ENCODE measurements at places on chromosomes 2 and 18.

DNA sequence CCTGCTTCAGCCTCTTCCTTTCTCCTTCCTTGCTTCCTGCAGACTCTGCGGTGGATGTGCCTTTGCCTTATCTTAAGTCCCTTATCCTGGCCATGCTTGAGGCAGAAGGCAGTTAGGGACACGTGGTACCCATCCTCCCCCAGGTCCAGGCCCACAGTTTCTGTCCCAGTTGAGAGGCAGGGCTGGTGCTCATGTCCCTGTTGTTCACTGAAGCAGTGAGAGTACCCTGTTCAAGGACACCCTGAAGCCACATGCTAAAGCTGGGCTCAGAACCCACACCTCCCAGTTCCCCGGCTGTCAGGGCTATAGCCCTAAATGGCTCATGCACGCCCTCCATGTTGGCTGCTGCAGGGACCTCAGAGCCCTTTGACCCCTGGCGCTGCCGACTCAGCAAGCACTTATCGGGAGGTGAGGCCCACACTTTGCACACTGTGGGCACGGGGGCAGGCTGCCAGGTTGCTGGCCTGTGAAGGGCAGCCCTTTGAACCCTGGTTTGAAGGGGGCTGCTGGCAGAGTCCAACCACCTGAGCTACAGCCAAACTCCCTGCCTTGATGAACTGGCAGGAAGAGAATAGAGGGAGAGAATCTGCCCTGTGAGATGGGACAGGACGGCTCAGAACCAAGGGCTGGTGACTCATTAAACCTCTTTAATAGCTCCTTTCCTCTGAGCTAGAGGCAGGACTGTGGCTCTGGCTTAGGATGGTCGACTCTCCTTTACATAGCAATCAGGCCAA is 6.3 kb downstream of the KHK start:
- DNase-seq, result no peak

DNA sequence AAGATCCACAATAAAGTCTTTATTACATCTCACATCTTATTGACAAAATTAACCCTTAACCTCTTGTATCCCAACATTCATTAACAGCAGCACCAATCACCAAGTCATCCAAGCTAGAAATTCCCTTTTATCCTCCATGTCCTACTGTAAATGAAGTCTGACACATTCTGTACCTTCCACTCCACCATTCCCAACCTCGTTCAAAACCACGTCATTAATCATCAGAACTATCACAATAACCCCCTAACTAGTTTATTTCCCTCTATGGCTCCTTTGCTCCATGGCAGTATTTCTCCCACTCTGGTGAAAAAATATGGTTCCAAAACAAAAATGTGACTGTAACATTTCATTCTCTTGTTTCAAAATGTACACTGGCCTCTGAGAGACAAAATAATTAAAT is 1626.2 kb downstream of the LRP1B start:
- no peak for DNase-seq

DNA sequence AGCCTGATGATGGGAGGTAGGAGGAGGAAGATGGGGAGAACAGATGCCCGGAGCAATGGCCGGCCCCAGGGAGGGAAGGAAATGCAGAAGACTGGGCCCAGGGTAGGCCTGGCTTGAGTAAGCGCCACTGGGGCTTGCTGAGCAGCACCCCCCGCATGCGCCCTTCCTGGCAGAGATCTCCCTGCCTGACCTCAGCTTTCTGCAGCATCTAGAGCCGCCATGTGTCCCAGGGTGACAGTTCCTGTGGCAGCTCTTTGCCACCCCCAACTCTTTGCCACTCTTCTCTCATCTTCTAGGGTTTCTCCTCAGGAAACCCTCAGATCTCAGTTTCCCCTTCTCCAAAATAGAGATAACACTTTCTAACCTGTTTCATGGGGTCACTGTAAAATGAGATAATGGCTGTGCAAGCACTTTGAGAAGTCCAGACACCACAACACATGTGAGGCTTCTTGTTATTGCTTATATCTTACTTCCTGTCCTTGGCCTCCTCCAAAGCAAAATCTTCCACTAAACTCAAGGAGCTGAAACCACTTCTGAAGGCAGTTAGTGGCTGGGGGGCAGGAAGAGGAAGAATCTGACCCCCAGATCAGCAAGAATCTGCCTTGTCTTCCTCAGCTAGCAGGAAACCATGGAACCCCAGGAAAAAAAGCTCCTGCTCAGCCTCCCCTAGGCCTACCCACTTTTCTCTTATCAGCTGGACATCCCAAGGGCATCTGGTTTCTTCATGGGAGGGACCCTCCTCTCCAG is 64.9 kb downstream of the EPAS1 start:
- no peak for DNase-seq

- no peak for DNase-seq
These were observed 78.8 kb upstream of the TFCP2L1 start for GRCh38 chr2:121363632-121364420.

GRCh38 chr2:55115761-55116597 is 65.7 kb upstream of the RTN4 start:
- DNase-seq, result no peak

DNA sequence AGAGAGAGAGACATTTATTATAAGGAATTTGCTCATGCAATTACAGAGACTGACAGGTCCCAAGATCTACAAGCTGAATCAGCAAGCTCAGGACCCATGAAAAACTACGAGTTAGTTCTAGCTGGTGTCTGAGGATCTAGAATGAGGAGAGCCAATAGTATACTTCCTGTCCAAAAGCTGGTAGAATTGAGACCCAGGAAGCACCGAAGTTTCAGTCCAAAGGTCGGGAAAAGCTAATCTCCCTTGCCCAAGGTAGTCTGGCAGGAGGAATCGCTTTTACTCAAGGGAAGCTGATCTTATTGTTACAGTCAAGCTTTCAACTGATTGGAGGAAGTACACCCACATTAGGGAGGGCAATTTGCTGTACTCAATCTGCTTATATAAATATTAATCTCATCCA is 389.6 kb downstream of the ADCYAP1 start:
- DNase-seq, result no peak

DNA sequence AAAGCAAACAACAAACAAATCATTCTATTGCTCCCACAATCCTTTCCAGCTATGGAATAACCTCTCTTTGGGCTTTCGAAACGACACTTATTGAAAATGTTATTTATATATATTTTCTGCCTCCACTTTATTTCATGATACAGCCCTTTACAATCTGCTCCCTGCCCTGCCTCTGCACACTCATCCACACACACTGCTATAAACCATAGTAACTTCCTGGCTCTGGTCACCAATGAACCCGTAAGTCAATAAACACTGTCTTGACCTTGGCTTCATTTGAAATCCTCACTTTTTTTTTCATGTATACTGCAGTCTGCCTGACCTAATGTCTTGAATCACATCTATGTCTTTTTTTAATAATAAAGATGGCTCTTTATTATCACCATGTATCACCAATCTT is 161.5 kb downstream of the SLC39A10 start:
- DNase-seq, result no peak

DNA sequence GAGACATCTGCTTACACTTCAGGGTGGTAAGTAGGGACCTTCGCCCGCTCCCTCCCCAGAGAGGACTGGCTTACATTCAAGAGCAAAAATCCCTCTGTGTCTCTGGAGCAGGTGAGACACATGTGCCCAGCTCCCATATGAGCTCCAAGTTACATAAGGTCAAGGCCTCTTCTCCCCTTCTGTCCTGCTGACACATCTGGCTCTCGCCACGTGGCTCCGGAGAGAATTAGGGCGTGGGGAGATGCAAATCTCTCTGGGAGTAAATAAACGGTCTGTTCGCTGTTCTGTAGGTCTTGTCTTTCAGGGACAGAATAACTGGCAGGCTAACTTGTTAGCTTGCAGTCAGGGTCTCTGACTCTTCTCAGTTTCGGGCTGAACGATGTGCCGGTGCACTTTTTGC is 16.2 kb downstream of the MRO start:
- no peak for DNase-seq

DNA sequence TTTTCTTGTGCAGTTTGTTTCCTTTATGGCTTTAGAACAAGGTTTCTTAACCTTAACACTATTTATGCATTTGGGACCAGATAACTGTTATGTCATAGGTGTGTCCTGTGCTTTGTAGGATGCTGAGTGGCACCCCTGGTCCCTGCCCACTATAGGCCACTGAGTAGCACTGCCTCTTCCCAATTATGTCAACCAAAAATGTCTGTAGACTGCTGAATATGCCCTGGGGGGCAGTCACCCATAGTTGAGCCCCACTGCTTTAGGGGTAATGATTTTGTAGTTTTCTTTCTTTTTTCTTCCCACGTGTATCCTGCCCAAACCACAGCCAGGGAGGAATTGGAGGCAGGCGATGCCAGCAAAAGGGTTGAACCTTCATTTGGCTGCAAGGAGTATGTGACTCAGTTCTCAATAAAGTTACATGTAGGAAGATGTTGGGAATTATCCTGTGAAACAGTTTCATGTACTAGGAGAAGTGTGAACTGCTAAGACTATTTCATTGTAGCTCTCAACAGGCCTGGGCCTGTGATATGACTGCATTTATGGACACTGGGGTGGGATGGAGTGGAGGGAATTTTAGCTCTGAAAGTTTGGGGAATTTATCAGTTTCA is 65.7 kb downstream of the FMNL2 start:
- no peak for DNase-seq

All from stimulated activated naive CD4-positive, alpha-beta T cell (primary cell).